ENCODE measurements at places on chromosomes 12 and 14. TPM values are rescaled to one million over a fixed set of nuclear protein-coding genes. Genes with fewer than 3 reads are reported as not detected.

DNA sequence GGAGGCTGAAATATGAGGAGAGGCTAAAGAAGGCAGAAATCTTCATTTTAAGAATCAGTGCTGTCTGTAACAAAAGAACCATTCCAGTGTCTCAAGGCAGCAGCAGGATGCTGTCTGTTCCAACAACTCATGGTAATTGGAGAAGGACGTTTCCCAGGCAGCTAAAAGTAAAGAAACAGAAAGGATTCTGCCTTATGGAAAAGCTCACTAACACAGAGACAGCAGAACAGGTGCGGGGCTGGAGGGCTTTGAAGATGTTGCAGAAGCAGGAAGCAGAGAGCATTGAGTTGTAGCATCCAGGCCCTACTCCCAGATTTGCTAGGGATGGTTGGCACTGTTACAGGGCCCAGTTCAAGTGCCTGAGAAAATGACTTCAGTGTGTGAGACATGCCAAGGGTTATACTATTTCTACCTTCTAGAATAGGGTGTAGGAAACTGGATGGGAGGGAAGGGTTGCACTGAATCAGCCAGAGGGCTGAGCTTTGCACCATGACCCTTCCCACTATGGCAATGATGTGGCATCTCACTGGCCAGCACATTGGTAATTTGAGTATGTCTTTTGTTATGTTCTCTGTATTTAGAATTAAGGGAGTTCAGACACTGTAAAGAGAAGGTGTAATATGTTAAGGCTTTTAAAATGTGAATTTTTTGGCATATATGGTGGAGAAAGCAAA lies 160.0 kb upstream of the FBXO33 start:
- no peak for DNase-seq

GRCh38 chr12:79645235-79645630 lies 45.5 kb downstream of the PAWR start:
- DNase-seq, result no peak

GRCh38 chr14:23446291-23446851 lies 10.9 kb upstream of the MYH7 start:
- DNase-seq, result no peak

DNA sequence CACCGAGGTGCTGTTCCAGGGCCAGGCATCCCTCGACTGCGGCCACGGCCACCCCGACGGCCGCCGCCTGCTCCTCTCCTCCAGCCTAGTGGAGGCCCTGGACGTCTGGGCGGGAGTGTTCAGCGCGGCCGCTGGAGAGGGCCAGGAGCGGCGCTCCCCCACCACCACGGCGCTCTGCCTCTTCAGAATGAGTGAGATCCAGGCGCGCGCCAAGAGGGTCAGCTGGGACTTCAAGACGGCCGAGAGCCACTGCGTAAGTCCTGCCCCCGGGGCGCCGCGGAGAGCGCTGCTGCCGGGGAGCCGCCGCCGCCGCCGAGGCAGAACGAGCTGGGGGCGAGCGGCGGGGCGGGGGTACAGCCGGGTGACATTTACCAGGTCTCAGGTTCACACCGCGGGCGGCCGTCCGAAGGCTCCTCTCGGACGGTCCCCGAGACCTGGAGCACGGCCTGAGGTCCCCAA lies 1.4 kb downstream of the PLXNC1 start:
- no peak for DNase-seq

DNA sequence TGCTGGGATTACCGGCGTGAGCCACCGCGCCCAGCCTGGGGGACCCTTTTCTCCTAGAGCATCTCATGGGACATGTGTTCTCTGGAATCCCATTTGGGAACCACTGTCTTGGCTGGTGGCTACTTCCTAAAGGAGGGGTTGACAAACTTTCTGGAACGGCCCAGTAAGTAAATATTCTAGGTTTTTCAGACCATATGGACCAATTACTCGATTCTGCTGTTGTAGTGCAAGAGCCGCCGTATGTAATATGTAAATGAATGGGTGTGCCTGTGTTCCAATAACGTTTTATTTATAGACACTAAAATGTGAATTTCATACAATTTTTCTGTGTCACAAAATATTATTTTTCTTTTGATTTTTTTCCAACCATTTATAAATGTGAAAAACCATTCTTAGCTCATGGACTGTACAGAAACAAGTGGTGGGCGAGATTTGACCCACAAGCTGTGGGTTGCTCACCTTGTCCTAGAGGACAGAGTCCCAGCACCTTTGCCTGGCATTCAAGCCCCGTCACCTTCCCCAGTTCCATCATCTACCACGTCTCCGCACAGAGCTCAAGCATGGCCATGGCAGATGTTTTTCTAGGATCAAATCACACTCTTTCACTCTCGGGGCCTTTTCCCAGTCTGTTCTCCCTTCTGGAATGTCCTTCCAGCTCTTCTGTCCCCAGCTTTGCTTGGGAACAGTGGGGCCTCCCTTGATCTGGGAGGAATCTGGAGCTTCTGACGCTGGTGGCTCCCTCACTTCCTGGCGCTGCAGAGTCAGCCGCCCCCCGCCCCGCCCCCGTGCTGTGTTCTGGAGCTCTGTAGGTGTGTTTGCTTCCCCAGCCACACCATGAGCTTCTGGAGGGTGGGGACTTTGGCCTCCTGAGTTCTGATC lies 17.9 kb upstream of the RCOR1 start:
- no peak for DNase-seq

PROX2 gene
- not detected for total RNA-seq

RNASE7 gene
- 11.8 TPM for total RNA-seq

Measured in MCF 10A (cell line).